ENCODE measurements at places on chromosomes 6 and 20.

GRCh38 chr20:3813848-3814581 is 6.3 kb upstream of the AP5S1 start:
- no peak for DNase-seq

GRCh38 chr6:153511896-153512496 is 380.9 kb upstream of the RGS17 start:
- DNase-seq: no peak

- no peak for DNase-seq
Measured at GRCh38 chr6:34810017-34810882, 18.4 kb downstream of the BLTP3A start.

DNA sequence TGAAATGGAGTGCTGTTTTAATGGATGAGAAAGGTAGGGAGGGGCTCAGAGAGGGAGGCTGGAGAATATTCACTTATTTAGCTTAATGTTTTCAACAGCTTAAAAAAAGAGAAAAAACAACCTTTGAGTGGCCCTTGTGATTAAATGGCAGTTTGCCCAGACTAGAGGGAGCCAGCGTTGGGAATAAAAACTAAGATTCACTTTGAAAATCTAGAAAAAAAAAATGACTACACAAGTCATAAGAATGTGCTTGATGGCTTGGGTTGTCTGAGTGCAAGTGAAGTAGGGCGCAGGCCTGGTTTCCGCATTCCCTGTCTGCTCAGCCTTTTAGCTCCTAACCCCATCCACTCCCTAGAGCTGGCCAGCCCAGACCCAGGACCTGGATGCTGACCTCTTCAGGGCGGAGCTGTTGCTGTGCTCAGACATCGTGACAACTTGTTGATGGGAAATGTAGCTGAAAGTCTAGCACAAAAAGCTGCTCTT is 28.9 kb downstream of the UTRN start:
- no peak for DNase-seq

DNA sequence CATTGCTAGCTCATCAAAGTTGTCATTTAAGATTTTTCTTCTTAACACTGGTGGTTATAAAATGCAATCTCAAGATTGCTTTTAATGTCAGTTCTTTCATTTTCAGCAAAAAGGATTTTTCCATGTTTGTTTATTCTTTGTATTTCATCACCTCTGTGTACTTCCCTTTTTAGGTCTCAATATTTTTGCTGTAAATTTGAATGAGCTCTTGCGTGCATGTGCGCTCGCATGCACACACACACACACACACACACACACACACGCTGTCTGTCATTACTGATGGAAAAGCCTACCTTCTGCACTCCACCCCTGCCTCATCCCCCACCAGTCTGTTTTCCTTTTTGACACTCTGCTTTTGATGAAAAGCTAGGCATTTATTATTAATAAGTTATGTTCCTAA is 85.3 kb upstream of the FYN start:
- no peak for DNase-seq

Data from epithelial cell of prostate (primary cell).